ENCODE measurements at places on chromosomes 12 and 14.

DNA sequence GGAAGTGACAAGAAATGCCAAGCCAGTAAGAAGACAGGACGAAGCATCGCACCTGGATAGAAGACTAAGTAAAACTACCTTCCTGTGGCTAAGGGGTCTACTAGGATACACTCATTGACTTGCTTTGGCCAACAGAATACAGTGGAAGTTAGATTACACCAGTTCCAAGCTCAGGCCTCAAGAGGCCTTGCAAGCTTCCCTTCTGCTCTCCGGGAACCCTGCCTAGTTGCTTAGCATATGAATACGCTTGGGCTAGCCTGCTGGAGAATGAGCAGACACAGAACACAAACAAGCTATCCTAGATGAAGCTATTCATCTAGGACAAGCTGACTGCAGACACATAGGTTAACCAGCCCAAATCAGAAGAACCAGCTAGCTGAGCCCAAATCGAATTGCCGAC lies 97.0 kb downstream of the DPF3 start:
- no peak for DNase-seq

DNA sequence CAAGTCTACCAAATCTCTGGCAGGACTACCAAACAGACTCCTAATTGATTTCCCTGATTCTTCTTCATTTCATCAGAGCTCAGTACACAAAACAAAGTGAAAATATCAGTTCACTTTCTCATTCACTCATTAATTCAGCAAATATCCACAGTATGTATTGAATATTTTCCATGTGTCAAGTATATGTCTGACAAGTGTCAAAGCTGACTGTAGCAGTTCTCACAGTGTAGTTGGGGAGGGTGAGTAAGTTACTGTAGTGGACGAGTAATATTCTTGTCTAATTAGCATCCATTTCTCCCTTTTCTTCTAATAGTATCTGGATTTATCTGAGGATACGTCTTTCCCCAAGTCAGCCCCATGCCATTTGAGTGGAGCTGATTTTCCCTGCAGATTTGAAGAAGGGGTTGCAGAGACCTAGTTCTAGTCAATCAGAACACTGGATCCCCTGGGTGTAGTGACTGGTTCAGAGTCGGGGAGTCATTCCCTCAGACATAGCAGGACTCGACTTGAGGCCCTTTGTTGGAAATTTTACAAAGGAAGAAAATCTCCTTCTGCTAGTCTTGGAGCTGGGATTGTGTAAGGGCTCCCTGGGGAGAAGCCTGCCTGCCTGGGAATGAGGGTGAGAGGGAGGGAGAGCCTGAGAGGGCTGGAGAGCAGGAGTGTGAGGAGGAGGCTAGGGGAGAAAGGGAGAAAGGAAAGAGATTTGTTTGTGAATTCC lies 51.4 kb downstream of the GRIP1 start:
- DNase-seq, result no peak

DNA sequence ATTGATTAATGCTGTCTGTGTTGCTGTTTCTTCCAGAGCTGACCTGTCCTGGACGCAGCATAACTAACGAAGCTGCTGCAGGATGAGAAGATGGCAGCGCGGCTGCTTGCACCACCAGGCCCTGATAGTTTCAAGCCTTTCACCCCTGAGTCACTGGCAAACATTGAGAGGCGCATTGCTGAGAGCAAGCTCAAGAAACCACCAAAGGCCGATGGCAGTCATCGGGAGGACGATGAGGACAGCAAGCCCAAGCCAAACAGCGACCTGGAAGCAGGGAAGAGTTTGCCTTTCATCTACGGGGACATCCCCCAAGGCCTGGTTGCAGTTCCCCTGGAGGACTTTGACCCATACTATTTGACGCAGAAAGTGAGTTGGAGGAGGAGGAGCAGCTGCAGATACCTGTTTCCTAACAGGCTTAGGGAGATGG lies 71.7 kb downstream of the SCN8A start:
- DNase-seq, result no peak

GRCh38 chr12:51247523-51248206 lies 9.0 kb downstream of the DAZAP2 start:
- no peak for DNase-seq

GRCh38 chr12:91021076-91021475 lies 16.3 kb upstream of the EPYC start:
- DNase-seq, result no peak

- DNase-seq, result no peak
These were observed 151.2 kb upstream of the DIO3 start for GRCh38 chr14:101410126-101410525.

GRCh38 chr12:121974026-121974985 lies 47.4 kb upstream of the BCL7A start:
- no peak for DNase-seq

GRCh38 chr12:93317227-93317626 lies 60.5 kb upstream of the NUDT4 start:
- no peak for DNase-seq

DNA sequence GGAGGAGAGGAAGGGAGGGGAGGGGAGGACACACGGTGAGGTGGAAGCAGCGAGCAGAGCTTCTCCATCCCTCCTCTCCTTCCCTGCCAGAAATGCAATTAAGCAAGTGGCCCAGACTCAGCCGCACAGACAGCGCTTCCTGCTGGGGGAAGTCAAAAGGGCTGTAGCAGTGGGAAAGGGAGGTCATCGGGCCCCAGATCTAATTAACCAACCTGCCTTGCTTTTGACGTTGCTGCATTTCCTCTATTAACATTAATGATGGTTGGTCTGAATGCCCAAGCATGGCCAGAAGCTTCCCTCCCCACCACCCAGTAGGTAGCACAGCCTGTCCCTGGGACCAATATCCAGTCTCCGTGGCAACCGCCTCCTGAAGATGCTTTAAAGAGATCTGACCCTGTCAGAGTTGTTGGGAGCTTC lies 4.6 kb upstream of the NGB start:
- peak; percentile 79 for DNase-seq

DNA sequence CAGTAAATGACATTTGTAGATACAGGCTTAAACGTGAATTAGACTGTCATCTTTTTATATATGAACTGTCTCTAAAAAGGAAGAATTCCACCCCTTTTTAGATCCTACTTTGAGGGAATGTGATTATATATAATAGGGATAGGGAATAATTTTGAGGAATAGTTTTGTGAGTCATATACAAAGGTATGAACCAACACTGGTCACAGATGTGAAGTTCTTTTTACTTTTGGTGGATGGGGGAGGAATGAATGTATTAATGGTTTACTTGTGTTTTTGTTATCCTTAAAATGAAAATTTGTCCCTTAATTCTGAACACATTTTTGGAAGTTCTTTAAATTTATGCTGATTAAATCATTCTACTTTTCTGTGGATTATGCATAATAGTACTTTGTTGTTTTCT lies 30.4 kb downstream of the FRS2 start:
- no peak for DNase-seq

DNA sequence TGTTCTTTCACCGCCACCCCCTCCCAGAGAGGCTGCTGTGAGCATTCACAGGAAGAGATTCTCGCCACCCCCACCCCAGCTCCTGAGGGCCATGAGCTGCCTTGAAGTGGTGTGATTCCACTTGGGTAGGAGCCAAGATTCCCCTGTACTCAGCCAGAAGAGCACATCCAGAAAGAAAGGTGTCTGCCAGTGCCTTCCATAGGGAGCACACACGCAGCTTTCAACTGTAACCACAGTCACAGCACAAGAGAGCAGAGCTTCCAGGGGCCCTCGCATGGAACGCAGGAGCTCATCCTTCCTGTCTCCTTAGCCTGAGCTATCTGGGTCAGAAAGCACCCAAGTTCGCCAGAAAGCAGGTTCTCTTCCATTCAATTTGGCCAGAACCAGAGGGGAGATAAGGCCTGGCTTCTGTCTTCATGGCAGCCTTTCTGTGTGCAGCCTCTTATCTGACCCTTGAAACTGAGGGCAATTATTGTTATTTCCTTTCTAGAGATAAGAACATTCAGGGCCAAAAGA lies 66.6 kb upstream of the SCN8A start:
- peak; percentile 94 for DNase-seq

DNA sequence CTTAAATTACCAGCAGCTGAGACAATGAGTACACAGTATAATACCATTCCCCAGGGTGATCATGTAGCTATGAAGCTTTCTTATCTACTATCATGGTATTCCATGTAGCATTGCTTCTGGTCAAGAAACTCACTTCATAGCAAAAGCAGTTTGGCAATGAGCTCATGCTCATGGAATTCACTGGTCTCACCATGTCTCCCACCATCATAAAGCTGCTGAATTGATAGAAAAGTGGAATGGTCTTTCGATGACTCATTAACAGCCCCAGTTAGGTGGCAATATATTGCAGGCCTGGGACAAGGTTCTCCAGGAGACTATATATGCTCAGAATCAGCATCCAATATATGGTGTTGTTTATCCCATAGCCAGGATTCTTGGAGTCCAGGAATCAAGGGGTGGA lies 553.7 kb downstream of the FOXG1 start:
- DNase-seq, result no peak

GRCh38 chr12:116864371-116865160 lies 16.7 kb downstream of the HRK start:
- DNase-seq, result peak; percentile 46

- DNase-seq, result no peak
These were observed 666.8 kb upstream of the TMEM132C start for GRCh38 chr12:127600211-127600610.

- DNase-seq, result no peak
These were observed 71.9 kb downstream of the RESF1 start for GRCh38 chr12:32031109-32031508.

DNA sequence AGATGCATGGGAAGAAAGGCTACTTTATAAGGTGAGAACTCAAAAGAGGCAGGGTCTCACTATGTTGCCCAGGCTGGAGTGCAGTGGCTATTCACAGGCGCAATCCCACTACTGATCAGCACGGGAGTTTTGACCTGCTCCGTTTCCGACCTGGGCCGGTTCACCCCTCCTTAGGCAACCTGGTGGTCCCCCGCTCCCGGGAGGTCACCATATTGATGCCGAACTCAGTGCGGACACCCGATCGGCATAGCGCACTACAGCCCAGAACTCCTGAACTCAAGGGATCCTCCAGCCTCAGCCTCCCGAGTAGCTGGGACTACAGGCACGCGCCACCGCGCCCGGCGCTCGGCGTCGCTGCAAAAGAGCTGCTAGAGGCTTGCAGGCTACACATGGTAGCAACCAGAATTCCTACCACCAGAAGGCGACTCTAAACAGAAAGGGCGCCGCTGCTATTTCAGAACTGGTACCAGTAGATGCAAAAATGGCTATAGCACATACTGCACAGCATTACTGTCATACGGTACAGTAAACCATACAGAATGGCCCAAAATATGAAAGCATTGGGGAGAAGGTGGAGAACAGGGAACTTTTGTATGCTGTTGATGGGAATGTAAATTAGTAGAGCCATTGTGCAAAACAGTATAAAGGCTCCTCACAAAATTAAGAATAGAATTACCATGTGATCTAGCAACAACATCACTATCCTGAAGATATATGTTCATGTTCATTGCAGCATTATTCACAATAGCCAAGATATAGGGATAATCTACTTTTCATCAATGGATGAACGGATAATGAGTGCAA lies 1.2 kb upstream of the NEMF start:
- peak; percentile 76 for DNase-seq

- DNase-seq, result peak; percentile 22
These were observed 44.7 kb downstream of the PALS1 start for GRCh38 chr14:67285876-67286452.

DNA sequence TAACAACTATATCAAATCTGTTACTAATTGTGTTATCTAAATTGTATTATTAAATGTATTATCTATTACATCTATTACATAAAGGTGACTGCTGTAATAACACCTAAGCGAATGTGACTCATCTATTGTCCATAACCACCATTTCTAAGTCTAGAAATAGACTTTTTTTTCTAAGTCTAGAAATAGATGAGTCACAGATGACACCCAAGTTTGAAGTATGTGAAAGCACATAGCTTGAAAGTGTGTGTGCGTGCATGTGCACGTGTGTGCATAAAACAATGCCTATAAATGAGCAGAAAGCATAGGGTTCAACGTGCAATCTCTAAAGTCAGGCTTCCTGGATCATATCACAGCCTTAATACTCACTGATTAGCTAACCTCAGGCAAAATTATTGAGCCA lies 451.3 kb upstream of the USP15 start:
- no peak for DNase-seq

DNA sequence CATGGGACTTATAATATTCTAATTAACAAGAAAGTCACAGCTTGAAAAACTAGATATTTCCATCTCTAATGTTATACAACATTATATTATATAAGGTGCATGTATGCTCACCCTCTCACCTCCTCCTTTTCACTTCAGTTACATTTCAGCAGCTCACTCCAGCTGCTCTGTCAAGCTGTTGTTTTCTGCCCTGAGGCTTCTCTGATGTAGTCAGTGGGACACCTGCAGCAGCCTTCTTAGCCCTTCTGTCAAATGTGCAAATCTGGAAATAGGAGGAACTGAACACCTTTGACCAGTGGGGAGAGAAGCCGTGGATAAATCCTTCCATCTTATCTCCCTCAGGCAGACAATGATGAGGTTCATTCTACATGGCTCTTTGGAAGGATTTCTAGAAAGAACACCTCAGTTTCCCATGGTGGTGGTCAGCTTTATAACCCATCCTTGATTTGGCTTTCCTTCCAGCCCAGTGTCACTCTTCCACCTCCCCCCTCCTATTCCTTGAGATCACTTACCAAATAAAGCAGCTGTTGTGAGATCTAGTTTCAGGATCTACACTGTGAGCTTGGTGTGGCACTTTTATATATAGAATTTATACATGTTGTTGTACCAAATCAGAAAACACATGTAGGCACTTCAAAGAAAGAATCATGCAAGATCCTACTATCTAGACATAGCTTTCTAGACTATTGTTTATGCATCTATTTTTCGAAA lies 79.6 kb upstream of the STK38L start:
- DNase-seq, result no peak

DNA sequence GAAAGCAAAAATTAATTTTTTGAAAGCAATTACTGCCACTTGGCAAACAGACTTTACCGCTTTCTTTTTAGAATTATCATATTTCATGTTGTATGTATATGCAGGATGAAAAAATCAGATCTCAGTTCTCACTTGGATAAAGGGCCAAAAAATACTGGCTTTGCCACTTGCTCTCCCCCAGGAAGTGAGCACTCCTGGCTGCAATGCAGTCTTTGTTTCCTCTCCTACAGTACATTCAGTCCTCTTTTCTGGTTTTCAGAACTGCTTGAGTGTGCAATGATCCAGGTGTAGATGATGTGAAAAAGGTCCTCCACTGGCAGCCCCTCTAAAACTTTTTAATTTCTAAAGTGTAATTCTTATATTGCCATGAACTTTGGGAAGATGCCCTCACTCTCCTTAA lies 183.4 kb downstream of the SLC25A21 start:
- no peak for DNase-seq

DNA sequence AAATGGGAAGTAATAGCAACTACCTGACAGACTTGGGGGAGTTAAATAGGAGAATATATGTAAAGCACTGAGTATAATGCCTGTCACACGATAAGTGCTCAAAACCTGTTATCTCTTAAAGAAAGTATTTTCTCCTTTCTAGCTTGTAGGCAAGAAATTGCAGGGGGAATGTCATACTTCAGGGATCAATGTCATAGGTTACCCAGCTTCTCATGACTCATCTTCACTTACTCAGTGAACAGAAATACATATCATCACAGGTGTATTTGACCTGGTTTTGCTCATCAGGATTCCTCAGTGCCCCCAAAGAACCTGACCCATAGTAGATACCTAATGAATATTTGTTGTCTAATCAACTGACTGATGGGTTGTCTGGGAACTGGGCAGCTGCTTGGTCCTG lies 285.0 kb upstream of the ATP2B1 start:
- no peak for DNase-seq

All from SK-N-DZ (cell line).